ENCODE measurements at places on chromosomes 6 and 20.

GRCh38 chr6:1175877-1176276 lies 136.0 kb upstream of the FOXQ1 start:
- no peak for DNase-seq

- no peak for DNase-seq
Observed at GRCh38 chr6:96089173-96089572, 73.4 kb downstream of the FUT9 start.

DNA sequence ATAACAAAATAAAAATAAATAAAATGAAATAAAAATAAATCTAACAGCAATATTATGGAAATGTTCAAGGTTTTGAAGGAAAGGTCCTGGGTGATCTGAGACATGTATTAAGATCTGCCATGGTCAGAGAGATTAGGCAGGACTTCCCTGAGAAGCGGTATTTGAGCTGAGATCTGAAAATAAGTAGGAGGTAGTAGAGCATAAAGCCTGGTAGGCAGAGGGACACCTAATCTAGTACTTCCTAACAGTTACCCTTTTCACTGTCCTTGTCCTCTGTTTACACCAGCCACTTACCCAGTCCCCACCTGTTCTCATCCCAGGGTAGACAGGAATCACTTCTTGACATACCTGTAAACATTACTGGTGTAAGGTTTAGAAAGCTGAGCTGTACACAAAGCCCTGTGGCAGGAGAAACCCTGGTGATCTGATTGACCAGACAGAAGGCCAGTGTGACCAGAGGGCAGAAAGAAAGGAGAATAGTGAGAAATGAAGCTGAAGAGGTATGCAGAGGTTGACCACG lies 8.3 kb upstream of the ZNF318 start:
- no peak for DNase-seq

DNA sequence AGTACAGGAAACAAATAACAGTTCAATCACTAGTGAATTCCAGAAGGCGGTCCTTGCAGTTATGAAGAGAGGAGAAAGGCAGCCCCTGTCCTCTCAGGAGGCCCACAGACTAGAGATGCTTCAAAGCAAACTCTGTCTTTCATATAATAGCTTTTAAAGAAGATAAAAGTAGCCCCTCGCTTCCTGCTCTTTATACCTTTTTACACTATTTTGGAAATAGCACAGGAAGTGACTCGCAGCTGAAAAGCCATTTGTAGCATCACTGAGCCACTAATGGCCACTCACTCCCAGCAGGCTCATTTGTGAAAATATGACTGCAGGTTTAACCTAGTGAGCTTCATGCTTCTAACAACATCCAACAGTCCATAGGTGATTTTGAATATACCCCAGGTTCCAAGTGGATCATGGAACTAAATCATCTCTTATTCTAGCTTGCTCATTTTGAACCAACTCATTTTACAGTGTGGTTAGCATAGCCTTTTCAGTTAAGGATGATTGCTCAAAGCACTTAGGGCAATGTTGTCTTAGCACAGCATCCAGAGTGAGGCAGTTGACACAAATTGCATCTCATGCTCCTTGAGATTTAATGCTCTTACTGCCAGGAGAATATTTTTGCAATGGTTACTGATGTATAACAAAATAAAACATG lies 136.0 kb upstream of the NRSN1 start:
- no peak for DNase-seq

GRCh38 chr6:112429226-112429625 lies 82.1 kb downstream of the RFPL4B start:
- DNase-seq: no peak

GRCh38 chr20:50538276-50538675 lies 28.1 kb downstream of the PTPN1 start:
- DNase-seq: no peak

DNA sequence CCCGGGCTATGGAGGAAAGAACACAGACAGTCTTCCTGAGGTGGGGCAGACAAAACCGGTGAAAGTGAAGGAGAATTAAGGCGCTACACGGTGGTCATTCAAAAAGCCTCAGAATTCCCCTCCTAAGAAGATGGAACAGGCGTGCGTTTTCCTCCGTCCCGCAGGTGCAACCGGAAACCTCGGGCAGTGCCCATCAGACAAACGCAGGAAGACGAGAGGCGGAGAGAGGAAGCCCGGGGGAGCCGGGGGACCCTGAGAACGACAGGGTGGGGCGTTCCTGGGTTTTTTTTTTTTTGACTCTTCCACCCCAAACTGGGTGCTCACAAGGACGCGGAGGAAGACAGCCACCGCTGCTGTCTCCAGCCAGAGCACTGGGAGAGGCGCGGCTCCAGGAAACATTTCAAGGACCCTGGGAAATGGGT lies 25.4 kb downstream of the TTLL2 start:
- DNase-seq: no peak

GRCh38 chr6:119980802-119981201 lies 631.2 kb upstream of the MAN1A1 start:
- DNase-seq: no peak

- DNase-seq: no peak
Observed at GRCh38 chr20:19658137-19658536, 99.9 kb upstream of the RIN2 start.

GRCh38 chr20:10565191-10565921 lies 108.4 kb downstream of the JAG1 start:
- no peak for DNase-seq

GRCh38 chr6:154234019-154234772 lies 122.4 kb downstream of the IPCEF1 start:
- no peak for DNase-seq

DNA sequence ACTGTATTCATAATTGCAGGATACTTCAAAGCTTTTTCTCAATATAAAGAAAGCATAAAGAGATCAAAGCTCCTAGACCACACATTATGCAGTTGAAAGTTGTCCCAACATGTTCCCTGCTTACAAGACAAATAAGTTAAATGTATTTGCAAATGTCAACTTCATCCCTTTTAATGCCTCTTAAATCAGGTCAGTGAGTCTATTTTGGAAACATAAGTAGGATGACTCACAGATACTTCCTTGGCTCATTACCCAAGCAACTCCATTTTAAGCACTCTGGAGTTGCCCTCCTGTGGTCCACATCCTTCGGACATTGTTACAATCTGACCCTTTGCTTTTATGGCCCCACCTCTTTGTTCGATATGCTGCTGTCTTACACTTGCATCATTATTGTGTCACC lies 162.0 kb downstream of the FAXC start:
- no peak for DNase-seq

DNA sequence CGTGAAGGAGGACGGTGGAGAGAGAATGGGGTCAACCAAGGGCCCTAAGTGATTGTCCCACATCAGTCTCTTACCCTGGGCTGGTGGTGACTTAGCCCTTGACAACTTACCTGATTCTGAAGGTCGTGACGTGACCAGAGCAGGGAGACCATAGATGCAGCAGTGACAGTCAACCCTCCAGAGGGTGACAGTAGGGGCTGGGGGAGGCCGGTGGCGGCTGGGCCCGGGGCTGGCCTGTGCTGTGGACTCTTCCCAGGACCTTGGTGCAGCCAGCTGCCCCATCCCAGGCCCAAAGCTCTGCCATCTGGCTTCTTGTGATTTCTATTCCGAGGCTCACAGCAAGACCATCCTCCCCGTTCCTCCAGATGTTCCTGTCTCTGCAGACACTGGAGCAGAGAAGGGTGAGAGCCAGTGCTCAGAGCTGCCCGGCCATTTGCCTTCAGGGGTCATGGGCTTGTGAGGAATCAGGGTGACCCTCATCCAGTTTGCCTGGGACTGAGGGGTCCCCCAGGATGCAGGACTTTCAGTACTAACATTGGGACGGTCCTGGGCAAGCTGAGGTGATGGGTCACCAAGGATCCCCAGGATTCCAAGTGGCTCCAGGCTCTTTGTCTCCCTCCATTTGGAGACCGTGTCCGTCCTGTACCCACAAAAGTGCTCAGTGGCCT lies 36.0 kb downstream of the SUMO4 start:
- no peak for DNase-seq

GRCh38 chr6:119350202-119350951 lies 816 bp upstream of the MAN1A1 start:
- DNase-seq: peak; percentile 34

DNA sequence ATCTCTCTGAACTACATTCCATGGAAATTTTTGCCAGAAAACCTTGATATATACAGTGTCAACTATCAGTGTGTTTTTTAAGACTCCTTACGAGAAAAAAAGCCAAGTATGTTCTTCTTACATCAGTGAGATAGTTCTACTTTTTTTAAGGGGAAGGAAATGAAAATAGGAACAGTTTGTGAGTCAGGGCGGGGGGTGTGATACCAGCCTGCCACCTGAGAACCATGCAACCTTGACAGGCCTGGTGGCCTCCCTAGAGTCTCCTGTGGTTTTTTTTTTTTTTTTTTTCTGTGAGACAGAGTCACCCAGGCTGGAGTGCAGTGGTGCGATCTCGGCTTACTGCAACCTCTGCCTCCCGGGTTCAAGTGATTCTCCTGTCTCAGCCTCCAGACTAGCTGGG lies 96.3 kb upstream of the GCM1 start:
- no peak for DNase-seq

DNA sequence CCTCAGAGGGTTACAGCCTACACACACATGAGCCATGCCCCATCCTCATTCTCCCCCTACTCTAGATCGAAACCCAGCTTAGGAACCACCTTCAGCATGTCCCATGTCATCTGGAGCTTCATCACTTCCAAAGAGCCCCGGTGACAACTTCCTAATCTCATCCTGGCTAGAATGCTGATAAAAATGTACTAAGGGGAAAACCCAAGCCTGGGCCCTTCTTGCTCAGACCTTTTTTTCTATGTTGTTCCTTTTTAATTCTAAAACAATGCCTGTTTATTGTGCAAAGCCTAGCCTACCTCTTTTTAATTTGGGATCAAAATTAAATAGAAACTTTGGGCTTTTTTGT lies 44.1 kb upstream of the NT5E start:
- no peak for DNase-seq

GRCh38 chr20:40673442-40673841 lies 15.6 kb downstream of the MAFB start:
- DNase-seq: no peak

DNA sequence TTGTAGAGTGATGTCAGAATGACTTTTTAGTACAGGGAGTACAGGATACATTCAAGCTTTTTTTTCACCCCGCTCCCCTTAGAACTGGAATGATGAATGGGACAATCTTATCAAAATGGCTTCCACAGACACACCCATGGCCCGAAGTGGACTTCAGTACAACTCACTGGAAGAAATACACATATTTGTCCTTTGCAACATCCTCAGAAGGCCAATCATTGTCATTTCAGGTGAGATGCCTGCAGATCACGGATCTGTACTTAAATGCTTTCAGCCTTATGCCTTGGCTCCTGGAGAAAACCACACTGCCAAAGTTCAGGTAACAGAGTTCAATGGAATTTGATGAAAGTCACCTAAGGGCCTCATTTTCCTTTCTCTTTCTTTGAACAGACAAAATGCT lies 8.5 kb downstream of the TNFAIP3 start:
- no peak for DNase-seq

DNA sequence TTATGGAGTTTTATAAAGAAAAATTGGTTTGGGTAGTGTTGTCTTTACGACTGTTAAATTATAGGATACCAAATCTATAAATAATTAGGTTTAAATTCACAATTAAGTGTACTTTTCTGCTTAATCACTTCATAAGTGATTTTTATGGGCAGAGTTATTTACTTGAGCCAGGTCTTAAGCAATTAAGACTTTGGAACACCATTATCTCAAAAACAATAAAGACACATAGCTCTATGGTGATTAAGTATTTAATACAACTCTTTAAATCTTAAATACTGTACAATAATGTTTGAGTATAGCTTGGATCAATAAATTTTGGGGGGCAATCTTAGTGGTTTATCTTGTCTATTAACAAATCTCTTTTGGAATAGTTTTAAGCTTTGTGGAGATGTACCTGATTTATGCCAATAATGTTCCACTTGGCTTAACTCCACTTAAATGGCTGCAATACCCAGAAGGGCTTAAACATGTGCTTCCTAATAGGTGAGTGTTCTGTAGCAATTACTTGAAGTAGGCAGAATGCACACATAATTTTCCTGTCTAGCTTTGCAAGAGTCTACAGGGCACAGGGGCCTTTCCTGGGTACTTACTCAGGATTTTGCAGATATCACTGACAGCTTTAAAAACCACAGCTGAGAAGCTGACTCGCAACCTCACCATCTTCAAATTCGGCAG lies 7.5 kb downstream of the FERMT1 start:
- DNase-seq: no peak

DNA sequence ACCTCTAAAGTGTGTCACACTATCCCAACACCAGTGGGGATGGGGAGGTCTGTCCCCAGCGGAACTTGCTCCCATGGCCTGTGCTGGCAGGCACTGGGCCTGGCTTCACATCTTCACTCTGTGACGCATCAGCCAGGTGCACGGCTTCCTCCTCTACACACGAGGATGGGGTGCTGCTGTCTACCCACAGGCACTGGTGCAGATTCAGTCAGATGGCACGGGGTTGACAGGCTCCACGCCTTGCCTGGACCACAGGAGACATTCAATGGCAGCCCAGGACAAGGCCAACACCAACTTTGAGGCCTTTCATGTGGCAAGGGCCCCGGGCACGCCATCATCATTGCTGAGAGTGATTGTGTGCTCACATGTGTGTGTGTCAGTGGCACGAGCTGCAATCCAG lies 92.4 kb downstream of the TMEM242 start:
- DNase-seq: no peak

DNA sequence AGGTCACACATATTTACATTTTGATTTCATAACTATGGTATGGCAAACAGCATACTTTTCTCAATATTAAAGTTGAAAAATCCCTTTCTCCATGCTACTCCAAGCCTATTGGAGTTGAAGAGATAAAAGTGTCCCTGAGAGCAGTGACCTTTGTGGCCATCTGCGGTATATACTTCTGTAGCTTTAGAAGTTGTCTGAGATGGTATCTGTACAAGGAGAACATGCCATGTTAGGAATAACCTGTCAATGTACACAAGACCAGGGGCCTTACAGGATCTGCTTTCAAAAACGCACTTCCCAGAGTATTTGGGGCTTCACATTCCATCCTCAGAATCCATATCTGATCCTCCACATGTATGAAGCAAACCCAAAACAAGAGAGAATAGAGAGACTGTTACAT lies 226.7 kb downstream of the MEI4 start:
- DNase-seq: no peak

GRCh38 chr20:63053432-63054102 lies 46.8 kb upstream of the BHLHE23 start:
- no peak for DNase-seq

DNA sequence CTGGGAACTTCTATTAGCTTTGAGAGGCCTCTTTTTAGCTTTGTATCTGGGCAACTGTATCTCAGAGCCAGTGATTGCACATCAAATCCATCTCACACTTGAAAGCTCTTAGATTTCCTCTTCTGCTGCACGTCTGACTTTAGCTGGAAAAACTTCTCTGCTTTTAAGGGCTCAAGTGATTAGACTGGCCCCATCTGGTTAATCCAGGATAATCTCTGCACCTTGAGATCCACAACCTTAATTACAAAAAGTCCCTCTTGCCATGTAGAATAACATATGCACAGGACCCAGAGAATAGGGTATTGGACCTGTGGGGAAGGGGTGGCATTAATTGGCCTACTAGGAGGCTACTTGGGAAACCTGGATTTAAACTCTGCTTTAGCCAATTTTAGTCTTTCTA lies 24.2 kb downstream of the KLHL31 start:
- no peak for DNase-seq

All from stimulated activated CD4-positive, alpha-beta T cell treated with anti-CD3 and anti-CD28 coated beads, Interleukin-4, amount 100 ng/mL, for 48 hours (primary cell).